Glutamatergic neuron (in vitro differentiated cells): ENCODE measurements at places on chromosomes 4 and X.

- DNase-seq = no peak
These were observed 553.5 kb downstream of the SPOCK3 start for GRCh38 chr4:166680796-166681195.

GRCh38 chr4:85787133-85787532 lies 312.2 kb downstream of the ARHGAP24 start:
- DNase-seq = no peak

DNA sequence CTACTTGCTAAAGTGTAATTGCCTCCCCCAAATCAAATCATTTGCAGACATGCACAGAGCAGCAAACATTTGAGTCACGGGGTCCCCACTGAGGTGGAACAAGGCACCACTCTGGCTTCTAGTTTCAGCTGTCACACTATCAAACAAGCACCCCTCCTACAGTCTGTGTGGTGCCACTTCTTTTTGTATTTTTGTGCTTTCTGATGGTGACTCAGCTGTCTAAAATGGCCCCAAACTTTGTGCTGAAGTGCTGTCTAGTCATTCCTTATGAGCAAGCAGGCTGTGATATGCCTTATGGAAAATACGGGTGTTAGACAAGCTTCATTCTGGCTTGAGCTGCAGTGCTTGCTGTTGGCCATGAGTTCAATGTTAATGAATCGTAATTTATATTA lies 15.4 kb downstream of the IGFBP7 start:
- no peak for DNase-seq

- no peak for DNase-seq
These were observed 557.7 kb upstream of the TENM3 start for GRCh38 chr4:181685461-181685860.

DNA sequence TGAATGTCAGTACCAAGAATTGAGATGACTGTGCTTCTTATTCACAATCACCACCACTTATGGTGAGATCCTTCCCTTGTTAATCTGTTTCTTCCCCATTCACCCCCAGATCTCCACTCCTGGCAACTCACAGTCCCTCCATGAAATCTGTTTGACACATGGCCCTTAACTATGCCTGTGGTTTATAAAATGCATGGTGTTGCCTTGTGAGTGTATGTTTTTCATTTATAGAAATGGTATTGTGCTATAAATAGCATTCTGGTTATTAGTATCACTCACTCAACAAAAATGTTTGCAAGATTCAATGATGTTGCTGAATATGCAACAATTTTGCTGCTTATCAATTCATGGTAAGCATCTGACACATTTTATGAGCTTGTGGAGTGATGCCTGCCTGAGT lies 131.0 kb downstream of the PRKX start:
- DNase-seq = no peak

- DNase-seq = no peak
These were observed 197.9 kb downstream of the SHOX start for GRCh38 chrX:828411-828959.

DNA sequence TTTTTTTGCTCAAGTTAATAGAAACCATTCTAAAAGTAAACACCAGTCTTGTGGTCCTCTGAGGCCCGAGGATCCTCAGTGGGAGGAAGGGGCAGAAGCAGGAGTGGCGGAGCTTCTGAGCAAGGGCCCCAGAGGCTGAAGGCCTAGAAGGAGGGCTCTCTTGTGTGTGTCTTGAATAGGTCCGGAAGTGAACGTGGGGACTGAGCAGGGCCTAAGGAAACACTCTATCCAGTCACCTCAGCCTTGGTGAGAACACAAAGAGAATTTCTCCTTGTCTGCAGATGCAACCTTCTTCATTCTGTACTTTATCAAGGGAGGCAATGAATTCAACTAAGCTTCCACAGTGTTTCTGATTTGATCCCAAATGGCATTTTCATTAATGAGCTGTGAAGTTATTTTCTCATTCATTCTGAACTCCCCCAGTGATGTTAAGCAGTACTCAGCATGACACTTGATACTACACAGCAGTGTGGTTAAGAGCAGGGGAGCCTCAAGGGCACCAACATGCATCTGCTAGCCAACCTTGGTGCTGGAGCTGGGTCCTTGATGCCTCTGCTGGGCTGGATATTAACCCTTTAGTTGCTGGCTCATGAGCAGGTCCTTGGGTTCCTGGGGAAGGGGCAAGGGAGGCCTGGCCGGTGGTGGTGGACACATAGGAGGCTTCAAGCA lies 64.7 kb downstream of the RBM47 start:
- DNase-seq = peak; percentile 22

GRCh38 chr4:30450474-30450873 lies 269.7 kb upstream of the PCDH7 start:
- DNase-seq = no peak

GRCh38 chr4:74423104-74423503 lies 21.8 kb upstream of the AREG start:
- DNase-seq = no peak

DNA sequence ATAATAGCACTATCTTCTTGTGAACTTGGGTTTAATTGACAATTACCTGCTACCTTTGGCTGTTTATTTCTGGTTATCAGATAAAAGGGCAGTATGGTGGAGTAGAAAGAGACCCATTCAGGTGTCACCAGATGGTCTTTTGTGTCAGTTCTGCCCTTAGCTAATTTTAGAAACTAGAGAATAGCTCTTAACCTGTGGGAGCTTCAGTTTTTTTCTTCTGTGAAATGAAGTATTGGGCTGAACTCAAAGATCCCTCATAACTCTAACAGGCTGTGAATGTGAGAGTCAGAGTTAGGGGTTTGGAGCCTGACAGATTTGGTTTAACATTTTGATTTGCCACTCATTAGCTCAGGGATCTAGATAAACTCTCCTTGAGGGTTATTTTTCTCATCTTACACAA lies 335.2 kb downstream of the PPP1R2C start:
- DNase-seq = no peak

GRCh38 chr4:30901461-30902451 lies 181.6 kb downstream of the PCDH7 start:
- no peak for DNase-seq
